Stimulated activated CD4-positive, alpha-beta T cell treated with anti-CD3 and anti-CD28 coated beads, TNF-alpha, amount 100 ng/mL, for 1 hour (primary cell): ENCODE measurements at places on chromosomes 3 and 15.

DNA sequence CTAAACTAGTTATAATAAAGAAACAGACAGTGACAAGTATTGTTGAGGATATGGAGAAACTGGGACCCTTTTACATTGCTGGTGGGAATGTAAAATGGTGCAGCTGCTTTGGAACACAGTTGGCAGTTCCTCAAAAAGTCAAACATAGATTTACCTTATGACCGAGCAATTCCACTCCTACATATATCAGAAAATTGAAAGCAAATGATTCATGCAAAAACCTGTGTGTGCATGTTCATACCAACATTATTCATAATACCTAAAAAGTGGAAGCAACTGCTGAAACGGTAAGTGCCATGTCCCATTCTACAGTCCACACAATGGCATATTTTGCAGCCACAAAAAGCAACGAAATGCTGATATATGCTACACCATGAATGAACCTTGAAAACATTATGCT, 12.2 kb upstream of the SEC61A1 start:
- DNase-seq: no peak

GRCh38 chr3:149585401-149585726, 72.5 kb downstream of the WWTR1 start:
- no peak for DNase-seq

DNA sequence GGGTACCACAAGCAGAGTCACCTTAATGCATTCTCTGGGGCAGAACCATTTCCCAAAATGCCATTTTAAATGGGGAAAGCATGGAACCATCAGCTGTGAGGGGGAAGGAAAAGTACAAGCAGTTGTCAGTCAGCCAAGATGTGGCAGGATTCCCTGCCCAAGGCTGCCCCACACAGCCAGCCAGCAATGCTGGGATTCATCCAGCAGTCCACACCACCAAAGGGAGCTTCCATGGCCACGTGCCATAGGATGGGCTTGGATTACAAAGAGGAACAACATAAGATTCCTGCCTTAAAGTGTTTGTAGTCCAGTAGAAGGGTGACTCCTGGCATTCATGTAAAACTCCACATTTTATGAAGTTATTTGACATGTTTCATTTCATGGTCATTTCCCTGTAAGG, 233.3 kb downstream of the SHOX2 start:
- no peak for DNase-seq

- no peak for DNase-seq
These were observed at the start of gene CLRN1 for GRCh38 chr3:150972366-150973071. TSS of gene CLRN1 (minus strand) at chr3:150972727. CDS start at chr3:150972708, 19 bp downstream.

DNA sequence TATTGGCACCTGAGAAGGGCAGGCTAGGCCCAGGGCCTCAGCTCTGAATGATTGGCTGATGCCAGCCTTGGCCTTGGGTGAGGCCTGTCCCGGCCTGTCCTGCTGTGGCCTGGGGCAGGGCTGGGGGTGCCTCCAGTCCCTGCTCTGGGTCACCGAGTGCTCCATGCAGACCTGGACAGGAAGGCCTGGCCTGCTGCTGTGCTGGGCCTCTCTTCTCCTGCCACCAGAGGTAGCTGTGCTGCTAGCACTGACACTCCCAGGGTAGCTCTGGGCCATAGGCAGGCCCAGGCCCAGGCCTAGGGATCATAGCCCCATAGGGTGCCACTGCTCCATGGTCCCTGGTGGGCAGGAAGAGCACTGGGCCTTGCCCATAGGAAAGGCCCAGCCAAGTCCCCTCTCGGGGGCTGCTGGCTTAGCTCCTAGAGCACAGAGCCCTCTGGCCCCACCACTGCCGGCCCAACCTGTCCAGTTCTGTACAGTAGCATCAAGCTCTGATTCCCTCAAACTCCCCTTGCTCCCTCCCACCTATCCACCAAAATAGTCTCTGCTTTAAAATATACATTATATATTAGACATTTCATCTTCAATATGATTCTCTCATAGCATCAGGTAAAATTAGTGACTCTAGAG, 18.2 kb downstream of the ABTB1 start:
- DNase-seq: no peak

GRCh38 chr3:61724801-61725200, 163.4 kb downstream of the PTPRG start:
- no peak for DNase-seq

DNA sequence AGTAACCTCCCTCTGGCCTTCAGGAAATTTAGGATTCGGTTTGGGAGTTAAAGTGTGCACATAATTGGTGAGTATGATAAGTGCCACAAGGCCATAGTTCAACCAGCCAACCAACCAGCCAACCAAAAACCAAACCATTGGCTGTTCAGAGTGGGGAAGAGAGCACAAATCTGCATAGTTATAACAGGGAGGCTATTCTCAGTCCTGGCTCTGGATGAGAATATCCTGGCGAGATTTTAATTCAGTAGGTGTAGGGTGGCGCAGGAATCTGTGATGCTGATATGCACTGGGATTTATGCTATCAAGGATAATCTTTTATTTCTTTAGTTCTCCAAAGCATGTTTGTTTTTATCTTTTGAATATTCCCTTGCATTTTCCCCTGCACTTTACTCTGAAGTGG, 49.1 kb downstream of the AKAP13 start:
- DNase-seq: no peak

DNA sequence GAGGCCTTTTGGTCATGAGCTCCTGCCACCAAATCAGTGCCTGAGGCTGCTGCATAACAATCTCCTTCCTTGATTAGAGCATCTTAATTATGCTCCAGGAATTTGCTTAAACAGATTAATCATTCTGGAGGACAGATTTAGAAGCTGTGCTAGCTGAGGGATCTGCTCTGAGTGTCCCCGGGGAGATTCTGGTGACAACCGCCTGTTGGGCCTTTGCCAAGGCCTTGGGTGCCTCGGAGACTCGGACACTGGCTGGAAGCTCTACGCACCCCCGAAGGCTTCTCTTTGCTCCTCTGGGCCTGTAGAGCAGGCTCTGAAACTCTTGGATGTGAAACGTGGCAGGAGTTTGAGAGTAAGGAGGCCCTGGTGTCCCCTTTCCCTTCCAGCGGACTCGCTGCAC, 264.1 kb downstream of the CD47 start:
- no peak for DNase-seq

- DNase-seq: no peak
These were observed 23.8 kb upstream of the IDH2 start for GRCh38 chr15:90126022-90126421.

- DNase-seq: no peak
These were observed 23.5 kb downstream of the PFN2 start for GRCh38 chr3:149947231-149947630.

DNA sequence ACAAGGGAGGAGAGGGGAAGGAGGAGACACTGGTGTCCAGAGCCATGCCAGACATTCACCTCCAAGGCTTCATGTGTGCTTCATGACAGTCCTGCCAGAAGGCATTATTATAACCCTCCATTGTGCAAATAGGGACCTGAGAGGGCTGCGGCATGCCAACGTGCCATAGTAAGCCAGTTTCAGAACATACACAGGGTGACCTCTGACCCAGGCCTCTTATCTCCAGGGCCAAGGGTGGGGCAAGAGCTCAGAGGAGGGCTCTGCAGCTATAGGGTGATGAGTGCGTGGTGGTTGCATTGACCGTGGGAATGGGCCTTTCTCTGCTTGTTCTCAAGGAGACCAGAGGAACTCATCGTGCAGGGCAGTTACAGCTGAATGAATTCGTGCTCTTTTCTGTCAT, 9.7 kb upstream of the ACSBG1 start:
- DNase-seq: no peak

DNA sequence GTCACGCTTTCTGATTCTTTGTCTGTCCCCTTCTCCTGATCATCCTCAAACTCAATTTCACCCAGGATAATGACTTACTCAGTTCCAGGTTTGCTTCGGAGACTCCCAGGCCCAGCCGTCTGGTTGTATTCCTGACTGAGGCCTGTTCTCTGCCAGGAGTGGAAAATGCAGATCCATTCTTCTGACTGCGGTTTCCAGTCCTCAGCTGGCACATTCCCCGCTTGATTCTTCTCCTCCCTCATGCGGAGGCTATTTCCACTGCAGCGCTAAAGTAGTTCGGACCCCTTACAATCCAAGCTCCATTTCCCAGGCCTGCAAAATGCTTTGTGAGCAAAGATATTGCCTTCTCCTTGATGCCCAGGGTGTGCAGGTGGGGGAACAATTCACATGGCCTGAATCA, 47.2 kb upstream of the GALNT15 start:
- no peak for DNase-seq

DNA sequence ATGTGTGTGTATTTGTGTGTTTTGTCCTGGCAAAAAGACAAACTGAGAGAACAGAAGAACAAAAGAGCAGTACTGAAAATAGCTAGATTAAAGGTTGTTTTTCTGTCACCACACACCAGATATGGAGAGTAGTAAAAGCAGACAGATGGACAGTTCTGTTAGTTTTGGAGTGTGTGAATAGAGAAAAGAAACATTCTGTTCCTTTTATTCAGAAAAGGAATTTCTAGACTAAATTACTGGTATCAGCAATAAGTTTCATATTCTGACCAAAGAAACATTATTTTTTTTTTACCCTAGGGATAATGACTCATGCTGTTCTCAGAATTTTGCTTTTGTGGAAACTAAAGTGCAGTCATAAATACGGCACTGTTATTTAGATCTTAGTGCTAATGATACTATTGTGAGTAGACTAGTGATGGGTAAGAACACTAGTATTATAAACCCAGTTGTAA, 32.9 kb downstream of the PIK3CA start:
- DNase-seq: no peak
